ENCODE measurements at places on chromosomes 5 and 9.

- DNase-seq: no peak
These were observed 138.4 kb upstream of the IQGAP2 start for GRCh38 chr5:76264681-76265080.

DNA sequence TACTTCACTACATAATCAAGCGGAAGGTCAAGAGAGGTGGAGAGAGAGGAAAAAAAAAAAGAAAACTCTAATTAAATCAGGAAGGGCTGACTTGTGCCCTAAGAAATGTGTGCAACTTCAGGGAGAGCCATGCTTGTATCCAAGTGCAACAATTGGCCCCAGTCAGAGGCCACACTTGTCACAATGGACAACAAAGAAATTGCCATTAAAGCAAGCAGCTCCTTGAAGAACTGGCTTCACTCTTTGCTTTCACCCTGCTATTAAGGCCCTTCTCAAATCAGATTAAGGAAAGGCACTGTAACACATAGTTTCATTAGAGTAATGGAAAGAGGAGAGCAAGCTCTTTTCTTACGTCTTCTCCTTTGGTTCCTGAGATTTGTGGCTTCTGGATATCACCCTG lies 480.9 kb upstream of the WWC1 start:
- DNase-seq: no peak

DNA sequence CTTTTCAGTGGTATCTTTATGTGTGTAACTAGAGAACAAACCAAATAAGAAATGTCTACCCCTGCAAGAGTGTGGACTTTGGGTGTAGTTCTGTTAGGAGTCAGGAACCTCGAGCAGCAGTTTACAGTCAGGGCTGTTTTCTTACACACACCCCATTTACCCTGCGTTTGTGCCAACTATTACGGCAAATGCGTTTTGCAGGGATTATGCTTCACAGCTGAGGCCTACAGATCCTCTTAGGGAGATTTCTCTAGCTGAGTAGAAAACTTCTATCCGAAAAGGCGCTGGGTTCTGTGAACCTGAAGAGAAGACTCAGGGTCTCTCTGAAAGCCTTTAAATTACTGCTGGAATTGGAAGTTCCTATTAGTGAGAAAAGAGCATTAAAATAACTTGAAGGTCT lies 51.4 kb downstream of the ACER2 start:
- DNase-seq: no peak

- no peak for DNase-seq
These were observed 7.0 kb downstream of the MAMDC4 start for GRCh38 chr9:136858844-136859757.

DNA sequence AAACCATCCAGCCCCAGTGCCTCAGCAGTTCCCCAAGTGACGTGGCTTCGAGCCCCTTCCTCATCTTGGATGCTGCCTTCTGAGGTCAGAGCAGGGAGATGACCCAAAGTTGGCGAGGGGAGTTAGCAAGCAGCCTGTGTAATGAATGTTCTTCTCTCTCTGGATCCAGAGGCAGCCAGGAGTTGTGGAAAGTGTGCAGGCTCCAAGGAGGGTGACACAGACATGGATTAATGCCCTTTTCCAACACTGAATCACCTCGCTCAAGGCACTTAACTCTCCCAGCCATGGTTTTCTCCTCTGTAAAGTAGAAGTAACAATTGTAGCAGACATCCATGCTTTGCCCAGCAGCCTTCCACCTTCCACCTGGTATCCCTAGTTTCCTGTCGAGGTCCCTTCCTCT lies 64.6 kb upstream of the HAND1 start:
- DNase-seq: no peak

DNA sequence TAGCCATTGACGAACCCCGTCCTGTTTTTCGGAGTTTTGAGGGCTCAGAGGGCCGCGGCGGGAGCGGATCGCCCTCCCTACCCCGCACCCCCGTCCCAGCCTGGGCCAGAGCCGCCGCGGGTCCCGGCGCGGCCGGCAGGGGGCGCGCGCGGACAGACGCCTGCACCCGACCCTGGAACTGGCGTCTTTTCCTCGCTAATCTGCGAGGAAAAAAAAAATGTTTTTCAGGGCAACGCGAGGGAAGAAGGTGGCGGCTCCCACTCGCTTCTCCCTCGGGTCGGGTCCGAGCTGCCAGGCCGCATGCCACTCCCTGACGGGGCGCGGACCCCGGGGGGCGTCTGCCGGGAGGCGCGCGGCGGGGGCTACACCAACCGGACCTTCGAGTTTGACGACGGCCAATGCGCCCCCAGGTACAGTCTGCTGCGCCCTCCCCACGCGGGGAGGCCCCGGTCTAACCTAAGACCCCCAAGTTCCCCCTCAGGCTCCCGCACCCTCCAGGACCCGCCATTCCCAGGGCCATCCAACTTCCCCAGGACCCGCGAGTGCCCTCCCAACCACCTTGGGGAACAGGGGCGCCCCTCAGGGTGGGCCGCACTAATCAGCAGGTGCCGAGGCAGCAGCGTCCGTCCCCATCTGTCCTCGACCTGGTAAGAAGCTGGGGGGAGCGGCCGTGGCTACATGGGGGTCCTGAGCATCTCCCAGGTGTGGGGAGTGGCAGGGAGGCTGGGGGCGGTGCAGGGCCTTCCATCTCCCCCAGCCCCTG lies at the start of gene KCNT1:
KCNT1 (plus strand) TSS at position 227 of the 763 bp plus-strand sequence; CDS start at position 301, 74 bp downstream.
- peak; percentile 79 for DNase-seq

DNA sequence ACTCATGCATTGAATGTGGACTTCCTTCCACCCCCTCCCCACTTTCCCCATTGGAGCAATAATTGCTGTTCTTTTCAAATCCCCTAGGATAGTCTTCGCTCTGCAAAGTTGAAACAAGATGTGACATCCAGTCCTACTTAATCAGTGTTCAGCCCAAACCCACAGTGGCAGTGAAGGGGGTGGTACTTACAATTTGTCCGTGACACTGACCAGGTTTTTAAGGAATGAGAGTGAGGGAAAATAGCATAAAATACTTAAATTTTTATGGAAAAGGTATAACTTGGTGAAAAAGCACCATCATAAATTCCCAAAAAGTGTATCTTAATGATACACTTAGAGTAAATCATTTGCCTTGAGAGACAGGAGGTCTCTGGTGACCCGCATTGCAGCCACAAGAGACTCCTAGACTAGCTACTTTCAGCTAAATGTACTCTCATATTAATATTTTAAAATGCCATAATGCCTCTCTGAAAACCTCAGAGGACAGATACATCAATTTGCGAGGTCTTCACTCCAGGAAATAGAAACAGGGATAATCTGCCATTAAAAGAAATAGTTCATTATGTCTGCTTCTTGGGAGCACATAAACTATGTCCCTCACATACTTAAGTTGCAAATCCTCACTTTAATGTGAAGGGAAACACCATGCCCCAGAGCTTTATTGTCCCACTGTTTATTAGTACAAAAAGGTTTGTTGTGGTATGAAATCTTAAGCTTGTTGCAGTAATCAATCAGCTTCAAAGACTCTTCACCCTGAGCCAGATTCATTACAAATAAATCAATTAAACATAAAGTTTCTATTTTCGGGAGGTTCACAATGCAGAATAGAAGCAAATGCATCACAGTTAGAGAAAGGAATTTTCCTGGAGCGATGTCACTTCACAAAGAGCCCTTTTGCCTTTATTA lies 343.6 kb upstream of the ISL1 start:
- DNase-seq: no peak

DNA sequence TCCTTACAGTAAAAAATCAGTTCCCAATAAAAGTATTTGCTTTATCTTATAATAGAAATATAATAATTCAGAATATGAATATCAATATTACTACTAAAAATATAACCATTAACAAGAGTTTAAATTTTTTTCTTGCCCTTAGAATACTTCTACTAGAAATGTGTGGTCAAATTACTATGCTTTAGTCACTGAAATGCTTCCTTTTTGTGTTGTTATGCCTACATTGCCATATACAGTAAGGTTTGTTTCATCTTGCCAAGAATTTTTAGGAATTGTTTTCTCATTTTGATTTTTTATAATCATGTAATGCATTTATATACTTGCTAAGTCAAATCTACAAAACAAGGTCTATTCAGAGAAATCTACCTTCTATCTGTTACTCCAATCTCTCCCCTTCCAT lies 181.7 kb downstream of the CDK5RAP2 start:
- no peak for DNase-seq

- DNase-seq: no peak
These were observed 194.2 kb upstream of the HAPLN1 start for GRCh38 chr5:83914662-83915418.

DNA sequence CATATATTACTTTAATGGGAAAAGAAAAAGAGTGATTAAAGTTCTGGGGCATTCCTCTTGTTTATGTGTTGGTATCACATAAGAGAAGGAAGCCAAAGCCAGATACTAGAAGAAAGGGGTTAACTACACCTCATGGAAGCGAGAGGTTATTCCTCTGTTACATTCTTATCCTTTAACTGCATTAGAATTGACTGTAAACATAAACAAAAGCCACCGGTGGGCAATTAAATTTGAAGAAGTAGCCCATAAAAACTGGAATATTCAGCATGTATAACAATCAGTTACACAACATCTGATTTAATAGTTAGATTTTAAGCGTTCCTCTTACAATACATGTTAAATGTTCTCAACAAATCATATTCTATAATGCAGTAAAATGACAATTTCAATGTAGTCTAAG lies 18.8 kb downstream of the POU5F2 start:
- no peak for DNase-seq
